ENCODE measurements at places on chromosomes 7 and 10.

- no peak for DNase-seq
Measured at GRCh38 chr7:150369748-150370501, 1.3 kb downstream of the REPIN1 start.

- no peak for DNase-seq
Measured at GRCh38 chr7:69781412-69781846, 183.2 kb downstream of the AUTS2 start.

DNA sequence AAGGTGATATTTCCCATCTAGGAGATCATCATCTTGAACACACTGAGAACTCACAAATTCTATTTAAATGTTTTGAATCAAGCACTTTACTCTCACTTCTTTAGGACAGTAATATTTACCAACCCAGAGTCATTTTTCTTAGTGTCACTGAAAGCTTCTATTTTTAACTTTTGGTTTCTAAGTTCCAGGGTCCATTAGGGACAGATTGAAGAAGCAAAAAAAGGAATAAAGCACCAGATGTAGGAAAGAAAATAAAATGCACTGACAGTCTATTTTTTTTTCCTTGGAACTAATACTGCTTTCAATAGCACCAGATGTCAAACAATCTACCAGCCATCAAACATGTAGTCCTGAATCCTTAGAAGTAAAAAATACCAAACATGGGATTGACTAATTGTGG is 526.7 kb upstream of the LRRN3 start:
- DNase-seq: no peak

GRCh38 chr7:2500701-2501100 is 18.9 kb upstream of the LFNG start:
- DNase-seq: no peak

GRCh38 chr7:38451840-38452239 is 178.4 kb upstream of the TARP start:
- no peak for DNase-seq

GRCh38 chr10:71765176-71765904 is 8.0 kb downstream of the VSIR start:
- no peak for DNase-seq

- DNase-seq: no peak
Measured at GRCh38 chr10:71767420-71768035, 5.8 kb downstream of the VSIR start.

- no peak for DNase-seq
Measured at GRCh38 chr7:125061776-125062397, 132.3 kb upstream of the POT1 start.

GRCh38 chr7:44325201-44325671 is at the start of gene CAMK2B:
CAMK2B (minus strand) TSS chr7:44325594; CDS start chr7:44325421, 173 bp downstream.
- no peak for DNase-seq

DNA sequence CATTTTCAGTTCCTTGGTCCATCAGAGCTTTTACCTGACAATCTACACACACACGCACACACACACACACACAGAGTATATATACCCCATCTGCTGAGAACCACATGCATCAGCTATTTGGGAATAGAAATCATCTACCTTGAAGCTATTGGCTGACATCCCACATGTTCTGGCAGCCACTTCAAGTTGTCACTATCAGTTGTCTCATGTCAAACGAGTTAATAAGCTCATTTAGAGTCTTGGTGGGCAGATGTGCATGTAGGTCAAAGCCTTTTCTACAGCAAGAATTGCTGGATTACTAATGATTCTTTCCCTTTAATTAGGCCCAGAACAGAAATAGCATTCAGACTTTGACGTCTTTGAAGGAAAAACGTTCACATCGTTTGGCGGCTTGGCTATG is 36.8 kb downstream of the COL28A1 start:
- DNase-seq: no peak

DNA sequence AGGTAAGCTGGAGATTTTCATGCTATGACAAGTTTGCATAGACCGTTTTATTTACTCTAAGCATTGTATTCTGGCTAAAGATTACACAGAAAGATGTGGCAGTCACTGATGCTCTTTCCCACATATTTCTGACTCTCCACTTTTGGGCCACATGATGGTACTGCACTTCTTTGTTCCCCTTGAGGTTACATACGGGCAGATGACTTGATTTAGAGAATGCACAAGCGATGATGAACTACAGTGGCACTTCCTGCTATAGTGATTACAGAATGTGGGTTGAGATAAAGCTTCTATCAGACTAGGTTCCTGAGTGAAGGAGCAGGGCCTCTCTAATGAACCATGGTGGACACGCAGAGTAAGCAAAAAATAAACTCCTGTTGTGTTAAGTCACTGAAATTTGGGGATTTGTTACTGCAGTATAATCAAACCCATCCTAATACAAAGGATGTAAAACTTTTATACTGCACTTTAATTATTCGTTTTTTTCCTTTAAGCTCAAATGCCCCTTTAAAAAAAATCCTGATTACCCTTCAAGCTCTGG is 177.9 kb downstream of the TAX1BP1 start:
- no peak for DNase-seq

DNA sequence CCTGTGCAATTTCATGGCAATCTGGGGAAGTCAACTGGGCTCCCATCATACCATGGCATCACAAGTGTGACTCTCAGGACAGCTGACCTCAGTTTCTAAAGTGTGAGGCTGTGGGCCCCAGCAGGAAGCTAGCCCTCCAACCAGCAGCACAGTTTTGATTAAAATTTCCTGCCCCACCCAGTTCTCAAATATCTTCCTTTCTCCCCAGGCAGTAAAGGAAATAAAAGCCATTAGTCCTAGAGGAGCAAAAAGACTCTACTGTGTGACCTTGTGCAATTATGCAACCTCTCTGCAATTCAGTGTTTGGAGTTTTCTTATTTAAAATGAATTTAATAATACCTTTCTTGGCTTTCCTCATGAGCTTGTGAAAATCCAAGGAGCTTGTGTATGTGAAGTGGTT is 143.1 kb upstream of the CDCA7L start:
- no peak for DNase-seq

DNA sequence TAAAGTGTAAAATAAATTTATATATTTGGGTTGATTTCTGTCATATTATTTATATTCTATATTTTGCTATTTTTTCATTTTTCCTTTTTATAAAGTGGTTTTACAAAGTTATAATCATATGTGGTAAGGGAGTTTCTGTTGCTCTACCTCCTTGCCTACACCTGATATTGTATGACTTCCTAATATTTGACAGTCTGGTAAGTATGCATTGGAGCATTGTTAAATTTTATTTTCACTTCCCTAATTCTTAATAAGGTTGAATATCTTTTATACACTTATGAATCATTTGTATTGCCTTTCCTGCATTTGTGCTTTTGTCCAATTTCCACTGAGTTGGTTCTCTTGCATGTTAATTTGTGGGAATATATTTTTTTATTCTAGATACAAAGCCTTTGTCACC is 492.4 kb downstream of the GRID1 start:
- no peak for DNase-seq

DNA sequence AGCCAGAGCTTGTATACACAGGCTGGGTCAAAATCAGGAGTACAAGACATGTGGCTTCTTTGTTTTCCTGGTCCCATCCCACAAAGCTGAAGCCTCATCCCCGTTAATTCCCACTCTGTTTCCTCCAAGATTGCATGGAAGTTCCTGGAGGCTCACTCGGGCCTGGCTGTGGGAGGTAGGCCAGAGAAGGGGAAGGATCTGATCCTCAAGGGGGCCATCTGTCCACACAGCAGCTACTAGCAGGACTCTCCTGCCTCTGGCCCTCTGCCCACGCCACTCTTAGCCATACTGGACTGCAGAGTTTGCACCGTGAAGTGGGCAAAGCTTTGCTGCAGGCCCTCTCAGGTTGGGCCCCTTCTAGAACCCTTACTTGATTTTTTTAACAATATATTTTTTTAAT is 160.6 kb downstream of the FGFR2 start:
- DNase-seq: no peak

DNA sequence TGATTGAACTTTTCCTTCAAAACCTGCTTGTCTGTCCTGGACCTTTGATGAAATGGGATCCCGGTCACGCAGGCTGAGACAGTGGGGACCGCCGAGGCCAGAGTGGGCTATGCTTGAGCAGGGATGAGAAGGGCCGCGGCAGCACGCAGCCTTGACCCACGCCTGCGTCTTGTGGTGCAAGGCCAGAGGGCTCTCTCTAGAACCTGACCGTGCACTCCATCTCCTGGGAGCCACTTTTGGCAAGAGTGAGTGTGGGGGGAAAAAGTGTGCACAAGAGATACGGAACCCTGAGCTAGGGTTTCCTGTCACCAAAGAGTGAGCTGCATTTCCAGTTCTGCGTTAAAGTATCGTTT is 42.4 kb downstream of the WIPI2 start:
- no peak for DNase-seq

- no peak for DNase-seq
Measured at GRCh38 chr10:113613427-113613826, 50.4 kb downstream of the NRAP start.

- no peak for DNase-seq
Measured at GRCh38 chr7:148260599-148260998, 330.0 kb upstream of the C7orf33 start.

- no peak for DNase-seq
Measured at GRCh38 chr7:90568213-90568612, 27.9 kb upstream of the CDK14 start.

- DNase-seq: no peak
Measured at GRCh38 chr7:99396418-99397296, 11.7 kb downstream of the PDAP1 start.

- DNase-seq: no peak
Measured at GRCh38 chr7:135877805-135878204, 99.4 kb downstream of the MTPN start.

DNA sequence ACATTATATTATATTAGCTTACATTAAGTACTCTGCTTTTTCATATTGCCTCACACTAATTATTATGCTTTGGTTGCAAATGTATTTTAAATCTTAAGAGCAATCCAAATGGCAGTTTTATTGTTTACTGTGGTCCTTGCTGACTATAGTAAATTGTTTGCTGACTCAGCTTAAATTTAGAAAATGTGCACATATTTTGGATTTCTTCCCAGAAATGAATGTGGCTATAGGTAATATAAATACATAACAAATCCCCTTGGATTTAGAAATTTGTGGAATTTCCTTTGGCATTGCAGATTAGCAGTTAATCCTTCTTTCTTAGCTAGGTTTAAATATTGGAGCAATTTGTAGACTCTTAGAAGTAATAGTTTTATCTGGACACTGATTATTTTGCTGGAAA is 565.8 kb downstream of the NRG3 start:
- DNase-seq: no peak

- DNase-seq: no peak
Measured at GRCh38 chr10:12847361-12847975, 154.0 kb downstream of the CCDC3 start.

DNA sequence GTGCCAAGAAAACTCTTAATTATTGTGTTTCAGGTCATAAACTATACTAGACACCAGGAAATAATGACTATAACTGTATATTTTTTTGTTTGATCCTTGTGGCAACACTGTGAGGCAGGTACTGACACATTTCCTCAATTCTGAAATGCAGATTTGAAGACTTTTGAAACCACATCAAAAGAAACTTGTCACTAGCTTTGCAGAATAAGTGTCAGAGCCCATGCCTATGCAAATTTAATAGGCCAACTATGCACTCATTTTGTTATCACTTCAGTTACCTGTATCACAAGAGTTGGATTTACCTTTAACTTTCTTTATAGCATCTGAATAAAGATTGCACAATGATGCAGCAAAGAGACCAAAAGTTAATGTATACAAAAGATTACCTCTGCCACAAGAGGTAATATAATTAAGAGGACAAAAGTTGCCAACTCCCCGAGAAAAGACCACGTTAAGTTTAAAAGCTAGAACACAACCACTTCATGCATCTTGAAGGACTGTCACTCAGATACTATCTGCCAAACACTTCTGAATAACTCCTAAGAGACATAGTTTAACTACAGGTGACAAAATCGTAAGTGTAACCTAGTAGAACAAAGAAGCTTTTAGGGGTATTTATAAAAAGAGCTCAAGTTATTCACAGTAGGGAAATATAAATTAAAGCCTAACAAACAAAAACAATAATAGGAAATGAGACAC is 80.5 kb downstream of the ELAPOR2 start:
- DNase-seq: no peak

GRCh38 chr10:70302292-70302691 is 18.5 kb upstream of the NPFFR1 start:
- DNase-seq: no peak

DNA sequence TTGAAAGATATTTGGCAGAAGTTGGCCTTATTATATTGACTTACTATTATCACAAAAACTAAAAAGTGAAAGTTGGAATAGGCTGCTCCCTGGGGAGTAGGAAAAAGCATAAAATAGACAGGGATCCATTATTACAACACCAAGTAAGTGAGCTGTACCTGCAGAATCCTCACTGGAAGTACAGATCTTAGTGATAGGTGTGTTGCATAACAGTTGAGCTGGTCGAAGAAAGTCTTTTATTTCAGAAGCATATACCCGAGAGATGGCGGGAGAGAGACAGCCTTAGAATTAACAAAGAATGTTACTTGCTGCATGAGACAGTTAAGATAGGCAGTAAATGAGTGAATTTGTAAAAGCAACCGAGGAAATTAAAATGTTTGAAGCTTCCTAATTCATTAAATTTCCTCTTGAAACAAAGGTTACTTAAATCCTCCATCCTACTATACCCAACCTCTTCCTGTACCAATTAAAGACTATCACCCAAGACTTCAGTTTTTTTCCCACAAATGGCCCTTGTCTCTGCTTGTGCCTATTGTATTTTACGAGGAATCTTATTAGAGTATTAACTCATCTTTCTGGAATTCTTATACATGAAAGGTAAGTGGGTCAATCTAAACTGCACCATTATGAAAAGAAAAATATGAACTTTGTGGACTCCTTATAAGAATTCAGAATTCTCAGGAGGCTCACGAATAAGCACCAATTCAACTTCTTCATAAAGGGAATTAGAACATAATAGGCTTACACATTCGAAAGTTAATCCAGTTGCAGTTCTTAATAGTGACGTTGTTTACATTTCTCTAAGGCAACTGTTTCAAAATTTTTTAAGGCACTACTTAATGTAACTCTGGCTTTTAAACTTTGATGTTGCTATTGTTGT is 56.2 kb downstream of the CREM start:
- DNase-seq: no peak

- no peak for DNase-seq
Measured at GRCh38 chr10:78255214-78255613, 221.6 kb downstream of the RPS24 start.

DNA sequence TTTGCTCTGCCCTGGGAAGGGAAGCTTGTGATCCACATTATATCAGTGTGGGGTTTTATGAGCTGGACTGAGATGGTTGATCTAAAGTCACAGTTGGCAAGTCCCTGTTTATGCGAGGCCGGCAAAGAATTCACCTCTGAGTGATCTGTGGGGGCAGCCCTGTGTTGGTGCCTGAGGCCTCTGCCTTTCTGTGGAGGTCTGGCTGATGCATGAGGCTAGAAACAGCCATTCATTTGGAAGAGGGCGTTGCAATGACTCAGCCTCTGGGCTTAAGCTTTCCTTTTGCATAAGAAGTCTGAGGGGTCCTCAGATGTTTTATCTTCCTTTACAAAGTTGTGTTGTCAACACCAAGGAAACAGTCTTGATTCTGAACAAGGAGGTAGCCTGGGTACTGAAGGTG is 126.9 kb downstream of the MGMT start:
- no peak for DNase-seq
